ENCODE measurements at places on chromosomes 3 and 15. TPM values are rescaled to one million over a fixed set of nuclear protein-coding genes. Genes with fewer than 3 reads are reported as not detected.

RETNLB gene
- total RNA-seq, result not detected

- H3K36me3 ChIP-seq, result no peaks in the 10 kb centered on the region
- DNase-seq, result no peak
- H3K27me3 ChIP-seq, result no peaks in the 10 kb centered on the region
- H3K27ac ChIP-seq, result no peak overlapping the region
- H3K4me3 ChIP-seq, result no peak overlapping the region
These were observed 11.5 kb upstream of the PARP14 start for GRCh38 chr3:122668930-122669730.

DNA sequence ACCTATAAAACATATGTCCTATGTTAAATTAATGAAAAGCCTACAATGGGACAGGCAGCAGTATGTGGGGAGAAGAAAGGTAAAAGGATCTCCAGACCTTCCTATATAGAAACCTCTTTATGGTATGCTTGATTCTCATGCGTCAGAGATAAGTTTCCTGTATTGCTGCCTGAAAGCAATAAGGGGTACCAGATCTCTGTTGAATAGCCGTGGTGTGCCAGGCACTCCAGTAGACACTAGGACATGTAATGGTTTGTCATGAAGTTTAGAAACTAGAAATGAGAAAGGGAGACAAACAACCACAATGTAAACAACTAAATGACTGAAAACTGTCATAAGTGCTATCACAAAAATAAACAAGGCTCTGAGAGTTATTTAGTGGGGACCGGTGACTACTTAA is 168.1 kb downstream of the EFHB start:
- H3K4me1 ChIP-seq, result no peaks in the 10 kb centered on the region
- H3K36me3 ChIP-seq, result no peaks in the 10 kb centered on the region
- H3K27ac ChIP-seq, result no peak overlapping the region
- no peak for DNase-seq

GRCh38 chr3:159806412-159806811 is 182.2 kb upstream of the IL12A start:
- H3K4me3 ChIP-seq, result no peak overlapping the region
- DNase-seq, result no peak
- H3K27me3 ChIP-seq, result no peaks in the 10 kb centered on the region
- no peaks in the 10 kb centered on the region for H3K4me1 ChIP-seq
- H3K36me3 ChIP-seq, result no peaks in the 10 kb centered on the region
- H3K27ac ChIP-seq, result no peak overlapping the region

DNA sequence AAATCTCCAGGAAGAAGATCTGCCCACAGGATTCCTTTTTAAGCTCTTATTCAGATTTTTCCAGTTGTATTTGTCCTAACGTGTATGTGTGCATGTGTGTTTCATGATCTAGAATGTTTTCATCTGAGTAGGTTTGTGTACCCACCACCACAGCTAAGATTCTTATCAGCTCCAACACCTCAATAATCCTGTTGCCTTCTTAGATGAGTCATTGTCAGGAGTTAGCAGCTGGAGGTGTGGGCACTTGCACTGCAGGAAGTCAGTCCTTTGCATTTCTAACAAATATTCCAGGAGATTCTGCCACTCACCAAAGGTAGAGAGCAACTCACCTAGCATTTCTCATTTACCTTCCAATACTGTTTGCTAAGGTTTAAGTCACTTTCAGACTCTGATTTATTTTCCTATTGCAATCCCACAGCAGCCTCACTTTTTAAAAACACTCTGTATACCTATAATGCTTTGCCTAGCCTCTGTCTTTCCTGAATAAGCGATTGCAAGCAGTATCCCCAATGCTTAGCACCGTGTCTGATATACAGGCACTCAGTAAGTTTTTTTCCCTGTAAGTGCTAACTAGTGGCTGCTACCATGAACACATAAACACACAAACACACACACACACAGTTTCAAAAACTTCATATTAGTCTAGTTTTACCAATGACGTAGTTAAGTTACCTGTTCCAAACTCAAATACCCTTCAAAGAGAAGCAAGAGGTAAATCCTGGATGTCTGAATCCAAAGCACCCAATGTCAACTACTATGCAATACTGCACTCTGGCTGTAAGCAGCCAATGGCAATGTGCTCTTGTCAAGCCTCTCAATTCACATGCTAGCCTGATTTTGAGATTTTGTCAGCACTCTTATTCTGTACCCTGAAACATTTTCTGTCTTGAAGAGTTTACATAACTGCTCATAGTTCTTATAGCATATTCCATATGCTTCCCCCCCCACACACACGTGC is 713.5 kb upstream of the LMCD1 start:
- no peak overlapping the region for H3K27ac ChIP-seq
- no peaks in the 10 kb centered on the region for H3K27me3 ChIP-seq
- no peaks in the 10 kb centered on the region for H3K36me3 ChIP-seq

- no peak overlapping the region for H3K27ac ChIP-seq
- H3K27me3 ChIP-seq, result no peaks in the 10 kb centered on the region
- no peak for DNase-seq
- no peak overlapping the region for H3K4me3 ChIP-seq
- no peaks in the 10 kb centered on the region for H3K4me1 ChIP-seq
These were observed 163.2 kb upstream of the GRM7 start for GRCh38 chr3:6697722-6698121.

All from CD8-positive, alpha-beta memory T cell (primary cell).